ENCODE measurements at places on chromosomes 7 and 10.

DNA sequence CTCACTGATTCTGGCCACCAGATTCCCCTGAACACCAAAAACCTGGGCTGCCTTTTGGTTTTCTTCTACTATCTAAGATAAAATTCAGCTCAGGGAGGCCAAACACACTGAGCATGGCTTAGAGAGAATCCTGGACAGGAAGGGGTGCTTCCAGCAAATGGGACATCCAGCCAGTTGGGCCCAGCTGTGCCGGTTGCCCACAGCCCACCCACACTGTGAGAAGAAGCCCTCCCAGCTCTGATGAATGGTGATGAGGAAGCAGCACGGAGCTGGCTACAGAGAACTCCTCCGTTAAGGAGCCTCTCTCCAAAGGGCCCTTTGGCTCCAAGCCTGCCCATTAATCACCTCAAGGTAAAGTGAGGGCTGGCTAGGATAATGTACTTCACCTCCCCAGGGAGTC, 15.9 kb downstream of the LRRC18 start:
- no peak for DNase-seq

GRCh38 chr10:79103129-79103528, 34.4 kb downstream of the ZMIZ1 start:
- no peak for DNase-seq

DNA sequence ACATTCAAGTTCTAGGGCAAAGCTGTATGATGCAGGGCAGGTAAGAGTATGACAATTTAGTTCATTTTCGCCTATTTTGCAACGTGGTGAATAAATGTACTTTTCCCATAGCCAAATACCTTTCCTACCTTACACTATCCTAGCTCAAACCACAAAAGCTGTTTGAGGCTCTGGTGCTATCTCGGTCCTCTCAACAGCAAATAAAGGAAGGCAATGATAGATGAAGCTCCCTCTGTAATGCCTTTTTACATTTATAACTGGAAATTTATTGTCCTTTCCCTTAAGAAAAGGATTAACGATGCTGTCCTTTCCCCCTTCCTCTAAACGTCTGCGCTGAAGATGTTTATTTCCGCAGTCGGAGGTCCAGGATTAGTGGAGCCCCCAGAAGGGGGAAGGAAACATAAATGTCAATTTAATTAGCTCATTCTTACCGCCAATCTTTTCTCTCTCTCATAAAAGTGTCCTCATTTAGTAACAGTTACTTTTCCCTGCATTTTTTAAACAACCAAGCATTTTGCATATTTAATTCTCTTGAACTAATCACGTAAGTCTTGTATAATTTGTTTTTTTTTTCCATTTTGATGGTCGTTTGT, 114.6 kb downstream of the PIP4K2A start:
- DNase-seq: no peak

- DNase-seq: peak; percentile 41
These were observed 6.3 kb downstream of the IFT22 start for GRCh38 chr7:101315336-101315735.

DNA sequence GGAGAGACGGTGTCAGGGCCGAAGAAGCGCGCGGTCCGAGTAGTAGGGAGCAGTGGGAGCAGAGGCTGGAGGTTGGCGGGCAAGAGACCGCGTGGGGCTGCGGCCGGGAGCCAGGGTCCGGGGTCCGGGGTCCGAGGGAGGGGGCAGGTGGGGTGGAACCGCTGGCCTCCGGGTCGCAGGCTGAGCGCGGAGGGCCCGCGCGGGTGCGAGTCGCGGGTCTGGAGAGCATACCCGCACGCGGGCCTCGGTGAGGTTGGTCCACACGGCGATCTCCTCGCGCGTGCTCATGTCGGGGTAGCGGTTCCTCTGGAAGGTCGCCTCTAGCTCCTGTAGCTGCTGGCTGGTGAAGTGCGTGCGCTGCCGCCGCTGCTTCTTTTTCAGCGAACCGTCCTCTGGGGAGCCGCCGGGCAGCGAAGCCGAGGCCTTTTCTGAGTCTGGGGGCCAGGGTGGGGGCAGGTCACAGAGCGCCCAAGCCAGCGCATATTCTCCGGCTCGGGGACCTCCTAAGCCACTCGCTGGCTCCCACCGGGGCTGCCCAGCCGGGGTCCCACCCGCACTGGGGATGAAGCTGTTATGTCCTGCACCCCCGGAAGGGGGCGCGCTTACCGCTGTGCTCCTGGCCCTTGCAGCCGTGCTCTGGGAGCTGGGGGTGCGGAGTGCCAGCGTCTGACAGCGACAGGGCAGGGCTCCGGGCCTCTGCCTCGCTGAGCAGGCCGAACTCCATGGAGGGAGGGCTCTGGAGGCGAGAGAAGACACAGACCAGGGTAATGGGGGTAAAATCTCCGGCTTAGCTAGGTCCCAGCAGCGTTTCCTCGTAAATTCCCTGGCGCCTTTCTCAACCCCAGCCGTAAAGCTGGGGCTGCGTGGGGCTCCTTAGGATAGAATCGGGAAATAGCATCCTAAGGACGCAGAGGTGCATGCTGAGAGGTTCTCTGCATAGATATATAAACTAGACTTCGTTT, 5.5 kb downstream of the ELOVL3 start:
- DNase-seq: no peak

GRCh38 chr10:74121368-74121767, 29.3 kb downstream of the AP3M1 start:
- DNase-seq: no peak

- DNase-seq: peak; percentile 94
These were observed 76.6 kb upstream of the DGKI start for GRCh38 chr7:137923380-137923779.

DNA sequence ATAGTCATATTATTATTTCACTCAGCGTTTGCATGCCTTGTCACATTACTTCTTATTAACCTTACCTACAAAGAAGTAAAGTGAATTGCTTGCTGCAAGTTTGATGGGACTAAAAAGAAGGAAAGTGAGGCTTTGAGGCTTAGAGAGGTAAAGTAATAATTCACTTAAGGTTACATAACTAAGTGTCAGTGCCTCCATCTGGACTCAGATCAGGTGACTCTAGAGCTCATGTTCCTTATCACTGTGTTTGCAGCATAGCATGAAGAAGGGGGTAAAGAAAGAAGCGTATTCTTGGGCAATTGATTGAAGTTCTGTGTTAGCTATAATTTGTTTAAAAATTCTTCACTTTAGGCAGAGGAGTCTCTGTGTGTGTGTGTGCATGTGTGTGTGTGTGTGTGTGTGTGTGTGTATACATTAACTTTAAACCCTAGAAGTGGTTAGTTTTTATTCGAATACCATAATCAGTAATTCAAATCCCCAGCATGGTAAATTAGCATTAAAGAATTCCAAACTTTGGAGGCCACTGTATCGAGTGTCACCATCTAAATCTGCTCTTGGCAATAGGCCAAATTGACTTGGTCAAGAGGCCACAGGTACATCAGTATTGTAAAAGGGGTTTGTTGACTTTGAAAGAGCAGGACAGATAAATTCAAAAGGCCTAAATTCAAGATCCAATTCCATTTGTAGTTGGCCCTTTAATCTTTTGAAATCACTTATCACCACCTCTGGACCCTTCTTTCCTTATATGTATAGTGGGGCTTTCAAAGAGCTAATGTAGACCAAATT, 2.2 kb upstream of the PON3 start:
- no peak for DNase-seq

- DNase-seq: no peak
These were observed 46.1 kb upstream of the RNF32 start for GRCh38 chr7:156594283-156595080.

- no peak for DNase-seq
These were observed 85.4 kb downstream of the UNCX start for GRCh38 chr7:1318051-1318450.

- DNase-seq: peak; percentile 48
These were observed 118.6 kb upstream of the BTBD16 start for GRCh38 chr10:122152544-122152943.

- peak; percentile 24 for DNase-seq
These were observed 712 bp downstream of the ITPRIP start for GRCh38 chr10:104337521-104337984.

DNA sequence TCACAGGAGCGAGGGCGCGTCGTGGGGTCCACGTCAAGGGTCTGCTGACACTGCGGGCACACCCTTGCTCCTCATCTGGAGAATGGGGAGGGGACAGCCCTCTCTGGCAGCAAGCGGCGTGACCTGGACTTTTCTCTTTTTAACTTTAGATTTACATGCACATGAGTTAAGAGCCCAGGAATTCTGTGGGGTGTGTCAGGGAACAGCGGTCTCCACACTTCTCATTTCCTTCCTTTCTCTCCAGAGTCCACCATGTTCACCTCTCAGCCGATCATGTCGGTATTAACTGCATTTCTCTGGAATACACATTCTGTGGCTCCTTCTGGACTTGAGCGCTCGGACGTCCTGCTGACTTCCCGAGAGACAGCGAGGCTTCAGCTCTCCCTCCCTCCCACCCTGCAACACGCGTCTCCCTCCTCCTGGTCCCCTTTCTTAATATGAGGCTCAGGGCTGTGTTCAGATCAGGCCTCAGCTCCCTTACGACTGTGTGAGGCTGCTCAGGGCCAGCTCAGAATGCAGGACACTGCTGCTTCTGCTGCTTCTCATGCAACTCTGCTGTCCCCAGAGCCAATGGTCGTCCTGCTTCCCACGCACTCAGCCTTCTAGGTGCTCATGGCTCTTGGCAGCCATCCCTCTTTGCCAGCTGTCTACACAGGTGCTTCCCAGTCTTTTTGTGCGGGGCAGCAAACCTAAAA, 261.3 kb downstream of the ELFN1 start:
- DNase-seq: peak; percentile 70

DNA sequence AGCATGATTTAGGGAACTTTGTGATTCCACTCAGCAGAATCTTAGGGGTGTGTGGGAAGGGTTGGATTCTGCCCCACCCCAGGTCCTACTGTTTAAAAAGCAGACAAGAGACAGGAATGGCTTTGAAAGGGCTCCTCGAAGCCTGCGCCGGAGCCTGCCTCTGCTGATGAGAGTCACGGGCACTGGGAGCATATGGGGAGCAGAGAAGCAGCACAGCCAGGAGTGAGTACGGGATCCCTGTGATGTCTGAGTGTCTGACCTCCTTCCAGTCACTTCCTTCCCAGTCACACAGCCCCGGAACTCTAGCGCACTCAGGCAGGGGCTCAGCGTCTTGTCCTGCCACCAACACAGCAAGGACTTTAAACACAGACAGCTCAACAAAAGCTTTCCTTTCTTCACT, 514.9 kb upstream of the DPP6 start:
- no peak for DNase-seq

- no peak for DNase-seq
These were observed 865 bp downstream of the ZNF438 start for GRCh38 chr10:31030800-31031199.

GRCh38 chr7:82438521-82438920, 5.1 kb downstream of the CACNA2D1 start:
- no peak for DNase-seq

DNA sequence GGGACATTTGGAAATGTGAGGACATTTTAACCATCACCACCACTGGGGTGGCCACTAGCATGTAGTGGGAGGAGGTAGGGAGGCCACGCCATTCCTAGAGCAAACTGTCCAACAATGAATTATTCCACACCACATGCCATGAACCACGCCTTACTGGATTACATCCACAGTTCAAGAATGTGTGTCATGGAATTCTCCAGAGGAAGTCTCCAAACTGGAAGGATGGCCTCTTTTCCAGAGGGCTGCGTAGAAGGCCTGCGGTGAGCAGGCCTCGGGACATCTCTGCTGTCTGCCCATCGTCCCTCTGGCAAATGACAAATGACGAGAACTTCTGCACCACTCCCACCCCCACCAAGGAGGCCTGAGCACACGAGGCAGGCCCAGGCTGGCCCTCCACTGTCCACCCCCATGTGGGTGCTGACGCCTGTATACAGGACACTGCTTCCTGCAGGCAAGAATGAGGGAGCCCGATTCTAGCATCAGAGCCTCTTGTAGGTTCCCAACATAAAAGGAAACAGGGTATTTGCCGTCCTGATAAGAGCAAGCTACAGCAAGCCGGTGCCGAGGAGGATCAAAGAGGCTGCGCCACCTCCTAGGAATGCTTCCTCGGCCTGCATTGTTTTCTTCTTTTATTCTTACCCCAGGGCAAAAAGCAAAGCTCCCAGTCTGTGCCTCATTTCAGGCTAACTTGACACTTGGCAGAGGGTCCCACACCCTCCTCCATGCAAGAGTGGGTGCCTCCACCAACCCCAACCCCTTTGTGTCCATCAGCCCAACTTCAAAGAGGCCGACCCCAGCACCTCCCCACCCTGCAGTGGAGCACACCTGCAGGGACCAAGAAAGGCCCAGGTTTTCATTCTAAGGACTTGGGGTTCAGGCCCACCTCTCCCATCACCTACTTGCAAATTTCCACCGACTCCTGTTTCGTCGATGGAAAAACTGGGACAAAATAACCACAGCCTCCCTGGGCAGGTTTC, 23.9 kb downstream of the TNS3 start:
- peak; percentile 83 for DNase-seq

- DNase-seq: no peak
These were observed 82.9 kb downstream of the CFTR start for GRCh38 chr7:117562759-117563158.

- peak; percentile 10 for DNase-seq
These were observed 148.8 kb downstream of the CHCHD3 start for GRCh38 chr7:132933072-132933458.

GRCh38 chr10:3898821-3899220, 113.8 kb upstream of the KLF6 start:
- DNase-seq: no peak

DNA sequence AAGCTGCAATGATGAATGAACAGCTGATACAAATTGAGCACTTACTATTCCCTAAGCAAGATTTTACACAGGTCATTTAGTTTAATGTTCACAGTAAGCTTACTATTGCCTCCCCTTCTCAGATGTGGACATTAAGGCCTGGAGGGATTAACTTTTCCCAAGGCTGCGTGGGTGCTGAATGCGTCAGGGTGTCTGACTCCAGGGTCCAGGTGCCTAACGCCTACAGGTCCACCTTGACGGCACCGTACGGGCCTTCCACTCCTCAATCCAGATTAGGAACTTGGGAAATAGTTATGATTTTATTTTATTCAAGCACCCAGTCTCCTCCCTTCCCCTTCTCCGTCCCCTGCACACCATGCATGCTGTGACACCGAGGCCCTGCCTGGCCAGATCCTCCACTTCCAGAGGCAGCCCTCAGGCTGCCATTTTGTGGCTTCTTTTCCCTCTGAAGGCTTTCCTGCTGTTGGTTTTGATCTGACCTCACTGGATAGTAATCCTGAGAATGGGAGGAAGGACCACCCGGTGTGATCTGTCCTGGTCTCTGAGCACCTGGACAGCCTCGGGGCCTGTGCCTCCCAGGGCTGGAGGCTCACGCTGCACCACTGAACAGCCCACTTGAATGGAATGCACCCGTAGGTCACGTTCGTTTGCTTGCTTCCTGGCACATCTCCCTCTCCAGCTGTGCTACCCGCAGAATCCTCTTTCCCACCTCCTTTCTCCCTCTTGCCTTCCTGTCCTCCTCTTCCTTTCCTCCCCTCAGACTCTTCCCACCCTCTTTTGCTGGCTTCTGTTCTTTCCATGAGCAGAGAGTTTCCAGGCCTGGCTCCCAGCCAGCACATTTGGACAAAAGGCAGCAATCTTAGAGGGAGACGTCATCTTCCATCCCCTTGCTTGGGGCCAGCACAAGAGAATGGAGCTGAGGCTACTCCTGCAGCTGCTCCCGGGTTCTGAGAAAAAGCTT, 14.4 kb downstream of the DENND2A start:
- DNase-seq: peak; percentile 98
